ENCODE measurements at places on chromosomes 16 and 17.

DNA sequence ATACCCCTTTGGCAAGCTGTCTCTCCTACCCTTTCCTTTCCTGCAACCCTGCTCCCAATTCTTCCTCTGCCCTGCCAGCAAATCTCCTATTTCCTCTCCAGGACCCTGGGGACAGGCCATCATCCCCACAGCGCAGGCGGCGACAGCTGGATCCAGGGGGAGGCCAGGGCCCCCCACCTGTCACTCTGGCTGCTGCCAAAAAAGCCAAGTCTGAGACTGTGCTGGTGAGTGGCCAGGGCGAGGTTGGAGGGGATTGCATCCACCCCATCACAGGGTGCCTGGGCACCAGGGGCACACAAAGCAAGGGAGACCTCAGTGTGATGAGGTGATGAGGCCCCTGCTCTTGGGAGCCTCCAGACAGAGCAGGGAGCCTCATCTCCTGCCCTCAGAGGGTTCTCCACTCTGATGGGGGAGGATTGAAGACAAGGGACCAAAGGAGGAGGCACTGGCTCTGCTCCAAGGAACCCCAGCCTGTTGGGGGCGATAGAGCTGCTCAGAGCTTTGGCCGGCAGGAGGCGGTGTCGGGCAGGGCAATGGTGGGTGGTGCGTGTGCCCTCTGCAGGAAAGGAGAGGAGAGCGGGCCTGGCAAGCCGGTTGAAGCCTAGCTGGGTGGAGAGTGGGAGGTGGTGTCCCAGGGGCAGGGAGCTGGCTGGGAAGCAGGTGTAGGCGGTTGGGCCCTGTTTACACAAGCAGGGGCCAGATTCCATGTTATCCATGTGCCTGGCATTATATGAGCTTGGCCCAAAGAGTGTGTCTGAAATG, 15.6 kb upstream of the PDK2 start:
- DNase-seq = no peak

GRCh38 chr17:73203135-73203787, 10.4 kb downstream of the COG1 start:
- no peak for DNase-seq

- no peak for DNase-seq
These were observed 22.6 kb upstream of the KIFC3 start for GRCh38 chr16:57824888-57825287.

DNA sequence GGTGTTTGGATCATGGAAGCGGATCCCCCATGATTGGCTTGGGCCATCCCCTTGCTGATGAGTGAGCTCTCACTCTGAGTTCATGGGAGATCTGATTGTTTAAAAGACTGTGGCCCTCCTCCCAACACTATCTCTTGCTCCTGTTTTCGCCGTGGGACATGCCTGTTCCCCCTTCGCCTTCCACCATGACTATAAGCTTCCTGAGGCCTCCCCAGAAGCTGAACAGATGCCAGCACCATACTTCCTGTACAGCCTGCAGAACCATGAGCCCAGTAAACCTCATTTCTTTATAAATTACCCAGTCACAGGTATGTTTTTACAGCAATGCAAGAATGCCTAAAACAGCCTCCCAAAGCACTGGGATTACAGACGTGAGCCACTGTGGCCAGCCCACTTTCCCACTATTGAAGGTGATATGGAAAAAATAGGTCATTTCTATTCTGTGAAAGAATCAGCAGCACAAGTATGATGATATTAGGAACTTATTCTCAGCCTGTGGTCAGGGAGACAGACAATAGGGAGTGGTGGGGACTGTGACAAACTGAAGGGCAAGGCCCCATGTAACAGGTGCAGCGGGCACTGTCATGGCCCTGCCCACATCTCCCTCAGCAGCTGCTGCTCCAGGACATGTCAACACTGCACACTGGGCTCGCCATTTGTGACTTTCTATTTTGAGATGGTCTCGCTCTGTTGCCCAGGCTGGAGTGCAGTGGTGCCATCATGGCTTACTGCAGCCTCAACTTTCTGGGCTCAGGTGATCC, 33.7 kb upstream of the LITAF start:
- DNase-seq = no peak

DNA sequence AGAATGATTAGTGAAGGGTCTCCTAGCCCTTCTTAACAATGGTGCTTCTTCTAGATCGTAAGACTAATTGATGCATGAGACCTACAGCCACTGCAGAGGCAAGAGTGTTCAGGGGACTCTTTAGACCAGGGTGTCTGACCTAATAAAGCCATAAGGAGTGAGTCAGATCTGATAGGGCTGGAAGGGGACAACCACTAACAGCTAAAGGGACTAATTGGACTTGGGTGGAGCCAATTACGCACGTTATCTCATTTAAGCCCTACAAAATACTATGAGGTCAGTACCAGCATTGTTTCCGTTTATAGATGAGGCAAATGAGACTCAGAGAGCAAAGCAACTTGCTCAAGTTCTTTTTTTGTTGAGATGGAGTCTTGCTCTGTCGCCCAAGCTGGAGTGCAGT, 14.5 kb upstream of the RNF222 start:
- DNase-seq = no peak

DNA sequence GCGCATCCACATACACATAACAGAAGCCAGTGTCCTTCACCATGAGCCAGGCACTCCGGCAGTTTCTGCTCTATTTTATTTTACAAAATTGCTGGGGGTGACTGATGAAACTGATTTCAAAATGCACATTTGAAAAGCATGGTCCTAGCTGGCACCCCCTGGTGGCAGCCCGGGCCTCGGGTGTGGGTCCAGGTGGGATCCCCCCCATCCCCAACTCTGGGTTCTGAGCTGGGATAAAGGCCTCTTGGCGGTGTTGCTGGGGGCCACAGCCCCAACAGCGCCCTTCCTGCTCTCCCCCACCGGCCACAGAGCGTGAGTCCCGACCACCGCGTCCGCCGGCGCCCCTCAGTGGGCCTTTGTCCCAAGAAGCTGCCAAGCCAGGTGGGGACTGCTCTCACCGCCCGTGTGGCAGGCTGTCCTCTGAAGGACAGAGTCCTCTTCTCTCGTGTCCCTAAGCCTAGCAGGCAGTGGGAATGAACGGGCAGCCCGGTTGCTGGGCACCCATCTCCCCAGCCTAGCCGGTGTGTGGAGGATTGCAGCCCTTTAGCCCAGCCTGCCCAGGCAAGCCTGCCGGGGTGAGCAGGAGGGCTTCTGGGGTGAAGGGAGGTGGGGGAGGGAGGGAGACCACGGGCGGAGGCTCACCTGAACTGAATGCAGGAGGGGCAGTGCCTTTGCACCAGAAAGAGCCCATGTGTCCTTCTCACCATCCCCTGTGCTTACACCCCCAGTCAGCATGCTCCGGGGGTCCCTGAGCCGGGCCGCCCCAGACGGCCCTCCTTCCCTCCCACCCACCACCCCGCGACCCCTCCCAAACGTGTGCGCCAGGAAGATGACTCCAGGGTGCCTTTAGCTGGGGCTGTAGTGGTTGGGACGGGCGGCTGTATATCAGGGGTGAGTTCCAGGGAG, 898 bp downstream of the SNAI3 start:
- DNase-seq = no peak

DNA sequence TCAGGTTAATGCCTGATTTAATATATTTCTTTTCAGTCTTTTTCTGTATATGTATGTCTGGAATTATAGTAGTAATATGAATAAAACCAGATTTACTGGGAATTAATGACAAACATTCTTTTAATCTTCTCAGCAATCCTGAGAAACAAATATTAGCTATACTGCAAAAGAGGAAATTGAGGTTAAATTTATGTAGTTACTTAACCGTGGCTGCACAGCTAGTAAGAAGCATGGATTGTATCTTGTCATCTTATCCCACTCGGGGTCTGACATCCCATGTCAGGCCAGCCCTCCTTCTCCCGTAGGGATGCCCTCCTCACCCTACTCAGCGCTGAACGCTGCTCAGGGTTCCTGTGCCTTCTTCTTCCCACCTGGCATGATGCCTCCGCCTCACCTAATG, 143.0 kb downstream of the FTO start:
- no peak for DNase-seq

DNA sequence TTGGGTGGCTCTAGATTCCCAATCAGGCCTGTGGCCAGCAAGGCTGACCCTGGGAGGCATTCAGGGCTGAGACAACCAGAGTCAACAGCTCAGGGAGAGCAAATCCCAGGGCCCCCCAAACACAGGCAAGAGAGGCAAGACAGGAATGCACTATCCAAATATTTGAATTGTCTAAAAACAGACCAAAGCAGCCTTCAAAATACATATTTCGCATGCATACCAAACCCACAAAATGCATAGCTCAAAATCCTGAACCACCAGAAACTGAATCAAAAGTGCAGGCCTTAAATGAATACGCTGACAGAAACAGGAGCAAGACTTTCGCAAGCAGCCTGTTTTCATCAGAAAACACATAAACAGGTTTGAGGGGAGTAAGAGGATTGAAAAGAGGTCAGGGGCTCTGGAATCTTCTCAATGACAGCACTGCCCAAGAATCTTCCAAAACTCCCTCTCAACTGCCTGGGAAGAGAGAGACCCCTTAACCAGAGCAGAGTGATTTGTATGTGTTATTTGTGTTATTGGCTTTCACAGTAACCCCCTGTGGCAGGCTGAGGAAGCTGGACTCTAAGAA, 213.6 kb upstream of the CDH5 start:
- no peak for DNase-seq

GRCh38 chr16:53768167-53768566, 64.2 kb downstream of the FTO start:
- DNase-seq = no peak

DNA sequence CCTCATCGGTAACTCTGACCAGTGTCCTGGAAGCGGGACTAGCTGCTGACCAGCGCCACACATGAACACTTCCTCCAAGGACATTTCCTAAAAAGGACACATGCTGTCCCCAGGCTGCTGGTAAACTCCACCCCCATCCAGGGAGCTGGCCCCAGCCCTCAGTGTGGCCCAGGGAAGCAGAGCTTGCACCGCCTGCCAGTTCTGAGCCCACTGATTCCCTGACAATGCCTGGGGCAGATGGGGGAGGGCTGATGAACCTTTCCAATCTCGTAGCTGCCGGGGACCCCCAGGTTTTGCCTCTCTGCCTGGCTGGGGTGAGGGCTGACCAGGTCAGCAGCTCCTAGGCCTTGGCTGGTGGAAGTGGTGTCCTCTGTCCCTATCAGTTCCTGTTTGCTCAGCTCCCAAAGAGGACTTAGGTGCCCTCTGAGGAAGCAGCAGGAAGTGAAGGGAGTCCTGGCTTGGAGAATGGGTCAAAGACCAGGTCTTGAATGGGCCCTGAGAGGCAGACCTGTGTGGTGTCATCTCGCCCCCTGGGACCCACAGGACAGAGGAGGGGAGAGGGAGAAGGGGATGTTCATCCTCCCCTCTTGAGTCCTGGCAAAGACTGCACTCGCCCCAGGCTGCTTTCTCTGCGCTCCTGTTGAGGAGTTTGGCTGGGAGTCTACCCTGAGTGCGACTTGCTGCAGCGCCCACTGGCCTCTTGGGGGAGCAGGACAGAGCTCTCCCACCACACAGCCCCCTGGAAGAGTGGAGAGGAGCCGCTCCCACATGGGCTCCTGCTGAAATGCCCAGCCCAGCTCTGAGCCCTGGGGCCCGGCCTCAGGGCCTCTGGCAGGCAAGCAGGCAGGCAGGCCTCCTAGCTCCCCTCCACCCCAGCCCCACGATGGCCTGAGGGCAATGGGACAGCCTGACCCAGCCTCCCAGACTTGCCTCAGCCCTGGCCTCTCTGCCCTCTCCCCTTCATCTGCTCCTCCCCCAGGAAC, 16.8 kb downstream of the PDK2 start:
- no peak for DNase-seq

- DNase-seq = no peak
These were observed 12.5 kb upstream of the WSB1 start for GRCh38 chr17:27281438-27281837.

GRCh38 chr16:21075252-21075651, 75.4 kb downstream of the DNAH3 start:
- no peak for DNase-seq

- DNase-seq = no peak
These were observed 48.9 kb downstream of the SLFN5 start for GRCh38 chr17:35291802-35292201.

GRCh38 chr16:15041271-15042004, 14.4 kb downstream of the NTAN1 start:
- no peak for DNase-seq

- peak; percentile 57 for DNase-seq
These were observed 10.9 kb downstream of the RARA start for GRCh38 chr17:40319651-40320540.

DNA sequence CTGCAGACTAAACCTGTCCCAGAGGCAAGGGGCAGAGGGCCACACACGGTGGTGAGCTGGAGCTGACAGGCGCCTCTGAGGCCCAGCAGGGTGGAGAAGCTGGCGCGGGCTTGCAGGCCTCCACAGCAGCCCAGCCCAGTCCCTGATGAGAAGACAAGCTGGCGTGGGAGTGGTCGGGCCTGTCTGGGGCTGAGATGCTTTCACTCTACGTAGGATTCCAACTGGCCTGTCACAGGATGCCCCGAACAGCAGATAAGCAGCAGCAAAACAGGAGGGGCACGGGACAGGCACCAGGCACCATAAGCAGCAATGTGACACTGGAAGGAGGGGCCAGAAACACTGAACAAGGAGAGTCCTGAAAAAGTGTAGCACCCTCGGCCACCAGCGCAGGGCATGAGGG, 40.1 kb downstream of the PEMT start:
- DNase-seq = no peak

- DNase-seq = no peak
These were observed at the start of gene MYLK3 for GRCh38 chr16:46747777-46748651. Gene MYLK3 (minus strand): TSS chr16:46748344. CDS start chr16:46748193, 151 bp downstream.

DNA sequence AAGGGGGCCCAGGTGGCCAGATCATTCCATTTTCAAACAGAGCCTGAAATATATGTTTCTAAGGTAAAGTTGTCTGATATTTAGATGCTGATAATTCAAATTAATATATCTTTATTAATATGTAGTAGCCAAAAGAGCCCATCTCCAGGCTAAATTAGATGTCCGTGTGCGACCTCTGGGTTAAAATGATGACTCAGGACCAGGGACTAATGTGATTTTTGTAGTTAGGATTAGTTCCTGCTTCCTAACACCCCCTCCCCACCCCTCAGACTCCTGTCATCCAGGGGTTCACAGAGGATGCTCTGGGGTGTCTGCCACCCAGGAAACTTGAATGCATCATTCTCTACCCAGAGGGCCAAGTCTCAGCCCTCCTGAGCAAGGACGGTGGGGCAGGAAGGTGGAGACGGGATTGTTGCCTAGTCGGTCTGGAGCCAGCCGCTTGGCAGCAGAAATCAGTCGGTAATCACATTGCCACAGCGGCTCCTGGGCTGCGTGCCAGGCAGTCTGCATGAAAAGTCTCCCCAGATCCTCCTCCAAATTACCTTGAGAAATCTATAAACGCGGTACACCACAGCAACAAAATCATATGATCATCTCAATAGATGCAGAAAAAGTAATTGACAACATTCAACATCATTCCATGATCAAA, 29.8 kb downstream of the CNGB1 start:
- DNase-seq = no peak

GRCh38 chr17:17934806-17935205, 37.4 kb downstream of the TOM1L2 start:
- no peak for DNase-seq

Measured in activated CD4-positive, alpha-beta T cell treated with anti-CD3 and anti-CD28 coated beads for 24 hours (primary cell).